ENCODE measurements at places on chromosomes 5 and 9. TPM values are rescaled to one million over a fixed set of nuclear protein-coding genes. Genes with fewer than 3 reads are reported as not detected.

CHSY3 gene
- not detected for total RNA-seq

SPINK1 gene
- total RNA-seq, result 3.0 TPM

TXN gene
- total RNA-seq, result 197 TPM

RXRA gene
- total RNA-seq, result 31.6 TPM

FBXL7 gene
- total RNA-seq, result not detected

HAVCR2 gene
- total RNA-seq, result not detected

PLAC8L1 gene
- 0.49 TPM for total RNA-seq

WDR70 gene
- 29.5 TPM for total RNA-seq

DNA sequence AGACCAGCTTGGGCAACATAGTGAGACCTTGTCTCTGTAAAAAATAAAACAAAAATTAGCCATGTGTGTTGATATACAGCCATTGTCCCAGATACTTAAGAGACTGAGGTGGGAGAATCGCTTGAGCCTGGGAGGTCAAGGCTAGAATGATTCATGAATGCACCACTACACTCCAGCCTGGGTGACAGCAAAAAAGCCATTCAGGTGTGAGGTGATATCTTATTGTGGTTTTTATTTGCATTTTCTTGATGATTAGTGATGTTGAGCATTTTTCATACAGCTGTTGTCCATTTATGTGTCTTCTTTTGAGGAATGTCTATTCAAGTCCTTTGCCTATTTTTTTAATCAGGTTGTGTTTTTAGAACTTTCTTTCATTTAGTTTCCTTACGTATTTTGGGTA, 23.2 kb downstream of the MTAP start:
- H3K36me3 ChIP-seq, result no peaks in the 10 kb centered on the region
- H3K4me1 ChIP-seq, result no peaks in the 10 kb centered on the region
- H3K27ac ChIP-seq, result no peak overlapping the region

DNA sequence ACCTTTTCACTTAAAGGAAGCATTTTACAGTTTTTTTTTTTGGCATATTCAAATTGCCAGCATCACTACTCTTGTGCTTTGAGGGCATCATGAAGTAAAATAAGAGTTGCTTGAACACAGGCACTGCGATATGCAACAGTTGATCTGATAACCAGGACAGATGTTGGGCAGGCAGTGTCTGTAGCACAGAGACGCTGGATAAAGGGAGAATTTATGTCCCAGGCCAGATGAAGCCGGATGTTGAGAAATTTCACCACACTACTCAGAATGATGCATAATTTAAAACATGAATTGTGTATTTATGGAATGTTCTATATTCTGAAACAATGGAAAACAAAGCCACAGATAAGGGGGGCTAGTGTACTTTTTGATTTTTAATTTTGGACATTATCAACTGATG, 71.4 kb downstream of the SLC12A2 start:
- no peak for DNase-seq
- no peak overlapping the region for H3K4me3 ChIP-seq
- H3K27me3 ChIP-seq, result no peaks in the 10 kb centered on the region
- no peaks in the 10 kb centered on the region for H3K4me1 ChIP-seq
- H3K36me3 ChIP-seq, result peaks cover 5% of the 10 kb centered on the region
- H3K27ac ChIP-seq, result no peak overlapping the region

GRCh38 chr9:88344013-88344412, 44.2 kb upstream of the SPIN1 start:
- no peaks in the 10 kb centered on the region for H3K36me3 ChIP-seq
- no peak overlapping the region for H3K4me3 ChIP-seq
- no peak for DNase-seq
- H3K27me3 ChIP-seq, result no peaks in the 10 kb centered on the region
- H3K4me1 ChIP-seq, result no peaks in the 10 kb centered on the region

GRCh38 chr9:128903079-128903461, 17.7 kb upstream of the PHYHD1 start:
- H3K4me3 ChIP-seq, result no peak overlapping the region
- no peak for DNase-seq
- no peaks in the 10 kb centered on the region for H3K36me3 ChIP-seq

GRCh38 chr9:114196979-114197622, 41.8 kb downstream of the COL27A1 start:
- no peaks in the 10 kb centered on the region for H3K4me1 ChIP-seq
- no peak for DNase-seq
- H3K27ac ChIP-seq, result no peak overlapping the region
- no peak overlapping the region for H3K4me3 ChIP-seq

GRCh38 chr5:111582993-111583601, 70.8 kb upstream of the STARD4 start:
- H3K4me1 ChIP-seq, result no peaks in the 10 kb centered on the region
- DNase-seq, result no peak
- H3K27me3 ChIP-seq, result no peaks in the 10 kb centered on the region
- no peaks in the 10 kb centered on the region for H3K36me3 ChIP-seq
- H3K27ac ChIP-seq, result no peak overlapping the region

DNA sequence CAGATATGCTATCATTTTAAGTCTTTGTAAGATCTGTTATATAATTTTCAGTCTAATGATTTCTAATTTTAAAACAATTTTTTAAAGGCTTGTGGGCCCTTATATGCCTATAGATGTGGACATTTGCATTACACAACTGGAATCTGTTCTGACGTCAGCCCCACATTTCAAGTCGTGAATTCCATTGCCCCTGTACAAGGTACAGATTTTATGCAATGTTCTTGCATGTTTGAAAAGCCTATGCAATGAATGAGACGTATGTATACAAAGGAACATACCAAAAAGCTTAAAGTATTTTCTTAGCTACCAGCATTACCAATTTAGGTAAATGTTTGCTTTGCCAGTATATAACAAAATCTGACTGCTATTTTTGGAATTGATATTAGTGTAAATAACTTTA, 77.2 kb downstream of the ITGA1 start:
- no peaks in the 10 kb centered on the region for H3K4me1 ChIP-seq
- H3K4me3 ChIP-seq, result no peak overlapping the region
- no peaks in the 10 kb centered on the region for H3K27me3 ChIP-seq
- H3K36me3 ChIP-seq, result no peaks in the 10 kb centered on the region

GRCh38 chr5:55498457-55498856, 36.3 kb downstream of the PLPP1 start:
- H3K27me3 ChIP-seq, result no peaks in the 10 kb centered on the region
- H3K27ac ChIP-seq, result no peak overlapping the region
- DNase-seq, result no peak
- no peaks in the 10 kb centered on the region for H3K36me3 ChIP-seq
- H3K4me3 ChIP-seq, result no peak overlapping the region

DNA sequence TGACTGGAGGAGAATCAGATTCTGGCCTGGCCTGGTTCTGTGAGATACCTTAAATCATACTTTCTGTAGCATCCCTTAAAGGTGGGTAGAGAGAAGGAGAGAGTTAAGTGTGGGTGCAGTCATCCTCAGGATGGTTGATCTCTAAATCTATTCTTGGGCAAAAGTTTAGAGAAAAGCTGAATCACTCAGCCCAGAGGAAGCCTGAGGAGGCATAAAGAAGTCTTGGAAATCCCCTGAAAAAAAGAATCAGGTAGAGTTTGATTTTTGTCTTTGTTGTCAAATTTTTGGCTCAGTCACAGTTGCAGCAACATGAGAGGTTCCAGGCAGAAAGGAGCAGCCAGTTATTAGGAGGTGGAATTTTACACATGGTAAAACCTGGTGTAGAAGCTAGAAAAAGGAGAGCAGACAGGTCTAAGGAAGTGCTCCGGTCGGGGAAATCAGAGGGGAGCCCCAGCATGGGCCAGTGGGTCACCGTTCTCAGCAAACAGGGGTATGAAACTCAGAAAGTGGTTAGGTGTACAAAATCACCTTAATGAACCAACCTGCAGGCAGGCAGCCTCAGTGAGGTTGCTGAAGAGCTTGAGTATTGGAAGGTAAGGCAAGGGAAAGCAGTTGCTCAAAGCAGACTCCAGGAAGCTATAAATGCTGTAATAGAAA, 116.2 kb upstream of the CNTLN start:
- no peak overlapping the region for H3K27ac ChIP-seq
- no peaks in the 10 kb centered on the region for H3K27me3 ChIP-seq
- H3K4me1 ChIP-seq, result no peaks in the 10 kb centered on the region
- DNase-seq, result no peak
- no peak overlapping the region for H3K4me3 ChIP-seq

GRCh38 chr9:113741886-113742854, 133.9 kb upstream of the ZNF618 start:
- H3K4me3 ChIP-seq, result no peak overlapping the region
- no peaks in the 10 kb centered on the region for H3K27me3 ChIP-seq
- DNase-seq, result no peak
- H3K4me1 ChIP-seq, result no peaks in the 10 kb centered on the region
- no peaks in the 10 kb centered on the region for H3K36me3 ChIP-seq

DNA sequence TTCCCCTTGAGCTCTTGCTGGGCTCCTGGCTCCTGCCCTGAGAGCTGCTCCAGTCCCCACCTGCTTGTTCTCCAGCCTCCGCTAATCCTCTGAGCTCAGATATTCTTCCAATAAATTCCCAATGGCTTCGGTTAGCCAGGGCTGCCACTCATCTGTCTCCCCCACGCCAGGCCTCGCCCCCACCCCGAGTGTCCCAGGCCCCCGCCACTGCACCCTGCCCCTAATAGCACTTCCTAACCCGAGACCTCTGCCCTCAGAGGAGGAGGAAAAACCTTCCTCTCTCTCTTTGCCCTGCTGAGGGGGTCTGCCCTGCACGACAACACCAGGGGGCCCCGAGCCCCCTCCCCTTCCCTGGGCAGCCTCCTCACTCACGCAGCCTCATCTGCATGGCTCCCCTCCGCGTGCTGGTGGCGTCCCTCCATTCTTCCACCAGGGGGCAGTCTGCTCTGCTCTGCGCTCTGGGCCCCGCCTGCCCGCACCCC, 5.4 kb upstream of the LCN15 start:
- no peaks in the 10 kb centered on the region for H3K36me3 ChIP-seq
- H3K27me3 ChIP-seq, result no peaks in the 10 kb centered on the region
- no peak overlapping the region for H3K27ac ChIP-seq
- DNase-seq, result no peak
- peak overlapping the region; percentile 24 for H3K4me3 ChIP-seq

GRCh38 chr5:52469420-52469819, 318.3 kb upstream of the ITGA1 start:
- no peaks in the 10 kb centered on the region for H3K4me1 ChIP-seq
- no peaks in the 10 kb centered on the region for H3K27me3 ChIP-seq
- no peak for DNase-seq
- H3K4me3 ChIP-seq, result no peak overlapping the region

DNA sequence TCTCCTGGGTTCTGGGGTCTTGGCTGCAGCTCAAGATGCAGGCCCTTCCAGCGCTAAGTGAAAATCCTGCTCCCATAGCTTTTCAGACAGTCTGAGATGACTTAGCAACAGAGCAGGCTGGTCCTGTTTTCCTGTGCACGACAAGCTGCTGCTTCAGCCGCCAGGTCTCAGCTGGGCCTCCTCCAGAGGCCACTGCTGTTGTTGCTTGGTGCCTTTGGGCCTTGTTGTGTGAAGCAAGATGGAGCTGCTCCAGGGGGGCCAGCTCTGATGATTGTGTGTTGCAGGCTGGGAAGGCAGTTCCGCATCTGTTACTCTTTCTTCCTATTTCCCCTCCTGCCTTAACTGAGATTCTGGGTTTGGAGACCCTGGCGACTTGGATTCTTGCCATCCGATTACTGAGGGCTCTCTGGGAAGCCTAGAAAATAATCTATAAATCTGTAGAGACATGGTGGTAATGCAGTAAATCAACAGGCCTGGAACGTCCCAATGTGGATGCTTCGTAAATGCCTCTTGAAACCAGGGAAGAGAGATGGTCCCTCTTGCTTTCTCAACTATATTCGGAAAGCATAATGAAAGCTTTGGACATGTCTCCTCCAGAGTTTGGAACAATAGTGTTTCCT, 3.2 kb downstream of the MAP1B start:
- H3K27ac ChIP-seq, result no peak overlapping the region
- H3K27me3 ChIP-seq, result no peaks in the 10 kb centered on the region
- no peak for DNase-seq
- peak overlapping the region; percentile 93 for H3K4me3 ChIP-seq

DNA sequence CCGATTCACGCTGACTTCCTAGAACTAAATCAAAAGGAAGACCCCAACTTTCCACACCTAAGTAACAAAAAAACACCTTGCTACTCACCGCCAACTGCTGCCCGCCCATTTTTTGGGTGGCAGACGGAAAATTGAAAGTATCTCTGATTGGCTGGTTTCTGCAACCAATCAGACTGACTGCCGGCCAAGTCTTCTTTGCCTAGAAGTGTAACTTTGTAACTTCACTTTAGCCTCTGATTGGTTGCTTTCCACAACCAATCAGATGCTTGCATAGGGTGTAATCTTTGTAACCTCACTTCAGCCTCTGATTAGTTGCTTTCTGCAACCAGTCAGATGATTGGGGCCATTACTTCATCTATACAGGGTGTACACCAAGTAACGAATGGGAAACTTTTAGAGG, 42.6 kb upstream of the ANKH start:
- no peak for DNase-seq
- H3K27ac ChIP-seq, result no peak overlapping the region
- H3K4me1 ChIP-seq, result no peaks in the 10 kb centered on the region
- no peak overlapping the region for H3K4me3 ChIP-seq
- no peaks in the 10 kb centered on the region for H3K36me3 ChIP-seq
